Astrocyte of the hippocampus (primary cell): ENCODE measurements at places on chromosomes 7 and 10.

GRCh38 chr7:11170175-11170574 is 196.5 kb downstream of the PHF14 start:
- DNase-seq, result no peak

GRCh38 chr10:116254422-116255155 is 18.4 kb downstream of the GFRA1 start:
- DNase-seq, result peak; percentile 60

DNA sequence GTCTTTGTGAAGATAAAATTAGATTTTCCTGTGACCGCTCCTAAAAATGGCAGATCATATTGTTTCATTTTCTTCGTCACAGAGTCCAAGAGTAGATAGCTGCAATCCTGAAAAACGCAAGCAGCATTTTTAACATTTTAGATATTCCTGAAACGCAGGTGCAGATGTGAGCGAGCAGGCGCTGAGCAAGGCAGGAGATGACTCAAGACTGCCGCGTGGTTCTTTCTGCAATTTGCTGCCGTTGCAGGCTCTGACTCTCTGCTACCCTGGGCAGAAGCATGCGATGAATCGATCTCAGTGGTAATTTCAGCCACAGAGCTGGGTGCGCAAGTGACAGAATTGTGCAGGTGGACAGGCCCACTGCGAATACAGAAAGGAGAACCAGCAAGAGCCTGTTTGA is 331.9 kb downstream of the ACTR3B start:
- DNase-seq, result no peak

DNA sequence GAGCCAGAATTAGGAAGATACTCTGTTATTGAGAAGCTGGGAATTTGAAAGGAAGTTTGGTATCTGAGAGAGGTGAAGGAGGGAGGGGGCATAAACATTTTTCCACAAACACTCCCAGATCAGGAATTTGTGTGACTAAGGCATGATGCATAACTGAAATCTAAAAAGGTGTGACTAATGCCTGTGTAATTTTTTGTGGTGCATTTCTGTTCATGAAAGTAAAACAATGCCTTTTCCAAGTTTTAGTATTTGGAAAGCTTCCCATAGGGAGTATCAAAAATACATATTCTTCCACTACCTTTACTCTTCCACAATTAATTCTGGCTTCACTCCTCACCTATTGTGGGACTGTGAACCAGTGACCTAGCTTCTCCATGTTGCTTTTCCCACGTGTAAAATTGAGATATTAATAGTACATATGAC is 56.4 kb upstream of the CAV2 start:
- DNase-seq, result peak; percentile 90

- peak; percentile 78 for DNase-seq
Measured at GRCh38 chr10:7826971-7827370, 8.7 kb downstream of the TAF3 start.

DNA sequence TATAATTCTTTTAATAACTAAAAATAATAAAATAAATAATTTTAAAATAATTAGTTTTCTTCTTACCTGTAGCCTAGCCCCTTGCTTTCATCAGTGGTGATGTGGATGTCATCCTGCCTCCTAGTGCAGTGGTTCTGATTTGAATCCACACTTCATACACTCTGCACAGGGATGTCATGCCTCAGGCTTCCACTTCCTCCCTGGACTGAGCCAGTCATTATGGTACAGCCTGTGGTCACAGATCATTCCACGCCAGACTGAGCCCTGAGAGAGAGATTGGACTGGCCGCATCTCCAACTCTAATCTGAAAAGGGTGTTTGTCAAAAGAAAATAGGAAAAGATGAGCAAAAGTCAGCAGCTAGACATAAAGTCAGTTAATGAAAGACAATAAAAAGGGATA is 436.2 kb upstream of the IGFBP3 start:
- no peak for DNase-seq

DNA sequence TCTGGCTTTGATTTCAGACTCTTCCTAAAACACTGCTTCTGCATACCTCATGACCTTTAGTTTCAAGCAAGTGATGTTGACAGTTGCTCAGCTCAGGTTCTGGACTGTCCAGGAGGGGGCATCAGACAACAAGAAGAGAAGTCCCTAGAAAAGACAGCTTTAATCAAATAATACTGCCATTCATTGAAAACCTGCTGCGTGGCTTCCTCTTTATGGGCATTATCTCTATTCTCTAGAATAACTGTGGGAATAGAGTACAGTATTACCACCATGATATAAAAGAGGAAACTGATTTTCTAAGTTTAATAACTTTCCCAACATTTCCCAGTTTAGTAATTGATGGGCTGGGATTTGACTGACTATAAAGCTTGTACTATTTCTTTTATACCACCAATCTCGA is 170.4 kb downstream of the SNX13 start:
- DNase-seq, result peak; percentile 80

GRCh38 chr10:36281831-36282331 is 639.8 kb upstream of the FZD8 start:
- DNase-seq, result peak; percentile 18

GRCh38 chr7:106827626-106828025 is 37.5 kb upstream of the PIK3CG start:
- no peak for DNase-seq

DNA sequence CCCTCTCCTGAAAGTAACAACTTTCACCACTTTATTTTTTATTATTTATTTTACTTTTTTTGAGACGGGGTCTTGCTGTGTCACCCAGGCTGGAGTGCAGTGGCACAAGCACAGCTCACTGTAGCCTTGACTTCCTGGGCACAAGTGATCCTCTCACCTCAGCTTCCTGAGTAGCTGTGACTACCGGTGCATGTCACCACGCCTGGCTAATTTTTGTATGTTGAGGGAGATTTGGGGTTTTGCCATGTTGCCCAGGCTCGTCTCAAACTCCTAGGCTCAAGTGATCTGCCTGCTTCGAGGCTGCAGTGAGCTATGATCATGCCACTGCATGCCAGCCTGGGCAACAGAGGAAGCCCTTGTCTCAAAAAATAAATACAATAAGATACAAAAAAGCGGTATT is 14.9 kb upstream of the SLIT1 start:
- no peak for DNase-seq

GRCh38 chr10:45640049-45640448 is 32.5 kb downstream of the ZFAND4 start:
- no peak for DNase-seq

GRCh38 chr10:6124666-6125065 is 35.8 kb downstream of the RBM17 start:
- no peak for DNase-seq

DNA sequence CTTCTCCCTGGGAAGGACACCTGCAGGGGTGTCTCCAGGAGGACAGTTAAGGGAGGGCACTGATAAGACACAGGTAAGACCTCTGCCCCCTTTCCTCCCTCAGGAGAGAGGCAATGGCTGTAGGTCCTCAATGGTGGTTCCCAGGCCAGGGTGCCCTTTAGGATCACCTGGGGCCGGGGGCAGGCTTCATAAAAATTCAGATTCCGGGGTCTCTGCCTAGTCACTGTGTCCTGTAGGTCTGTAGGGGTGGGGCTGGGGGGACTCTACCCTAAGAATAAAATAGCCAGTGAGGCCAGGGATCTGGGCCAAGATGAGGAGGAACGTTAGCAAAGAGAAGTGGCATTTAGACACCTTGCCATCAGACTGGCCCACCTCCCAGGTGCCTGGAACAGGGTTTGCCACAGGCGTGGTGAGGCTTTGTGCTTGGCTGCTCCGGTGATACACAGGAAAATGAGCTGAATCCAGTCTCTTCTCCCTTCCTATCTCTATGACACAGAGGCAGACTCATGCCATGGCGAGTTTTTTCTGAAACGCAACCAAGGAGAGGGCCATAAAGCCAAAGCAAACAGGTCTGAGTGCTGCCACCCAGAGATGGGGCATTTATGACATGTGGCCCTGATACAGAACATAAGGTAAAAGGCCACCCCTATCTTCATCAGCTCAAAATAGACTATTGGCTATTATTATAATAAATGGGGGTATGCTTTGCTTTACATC is 52.6 kb downstream of the SH3PXD2A start:
- DNase-seq, result no peak

DNA sequence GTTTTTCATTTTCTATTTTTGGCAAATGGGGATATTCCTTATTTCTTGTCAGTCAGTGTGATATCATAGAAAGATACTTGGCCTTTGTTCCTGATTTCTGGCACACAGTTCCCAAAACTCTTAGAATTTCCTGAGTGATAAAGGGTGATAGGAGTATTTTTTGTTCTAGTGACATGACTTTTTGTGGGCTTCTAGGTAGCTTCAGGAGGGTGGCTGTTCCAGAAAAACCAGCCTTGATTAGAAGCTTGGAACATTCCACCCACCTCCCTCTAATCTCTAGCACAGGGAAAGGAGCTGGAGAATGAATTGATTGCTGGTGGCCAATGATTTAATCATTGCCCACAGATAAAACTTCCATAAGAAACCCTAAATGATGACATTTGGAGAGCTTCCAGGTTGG is 17.2 kb upstream of the BPGM start:
- no peak for DNase-seq

GRCh38 chr10:361203-362081 is 226.2 kb downstream of the ZMYND11 start:
- peak; percentile 60 for DNase-seq

GRCh38 chr7:27918503-27918902 is 178.5 kb downstream of the TAX1BP1 start:
- no peak for DNase-seq

- no peak for DNase-seq
Measured at GRCh38 chr7:79296553-79297320, 156.7 kb downstream of the MAGI2 start.

- DNase-seq, result no peak
Measured at GRCh38 chr7:67753891-67754290, 757.3 kb downstream of the TYW1 start.

GRCh38 chr10:7933262-7933661 is 115.0 kb downstream of the TAF3 start:
- DNase-seq, result no peak

DNA sequence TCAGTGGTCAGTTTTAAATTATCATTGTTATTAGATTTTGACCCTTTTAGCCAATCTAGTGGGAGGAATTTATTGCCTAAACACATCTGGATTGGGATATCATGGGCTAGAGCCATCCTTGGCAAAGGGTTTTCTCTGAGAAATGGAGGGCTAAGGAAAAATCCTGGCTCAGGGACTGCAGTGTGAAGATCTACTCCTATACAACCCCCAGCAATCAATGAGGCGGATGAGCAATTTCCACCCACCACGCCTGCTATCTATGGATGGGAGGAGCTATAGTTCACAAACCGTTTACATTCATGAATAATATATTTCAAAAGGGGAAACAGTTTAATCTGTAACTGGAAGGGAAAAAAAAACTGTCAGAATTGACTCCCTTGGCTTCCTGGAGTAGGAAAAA is 2.7 kb downstream of the CAV1 start:
- peak; percentile 22 for DNase-seq

- DNase-seq, result no peak
Measured at GRCh38 chr7:100886936-100887515, 2.5 kb downstream of the UFSP1 start.

GRCh38 chr10:89942217-89942616 is 240.8 kb downstream of the KIF20B start:
- peak; percentile 68 for DNase-seq

- no peak for DNase-seq
Measured at GRCh38 chr7:93948106-93948505, 26.6 kb downstream of the GNG11 start.

- DNase-seq, result no peak
Measured at GRCh38 chr7:138402749-138403148, 57.3 kb upstream of the TRIM24 start.

- DNase-seq, result no peak
Measured at GRCh38 chr10:95542330-95542729, 18.8 kb downstream of the SORBS1 start.

GRCh38 chr10:70832221-70832620 is 16.5 kb downstream of the SGPL1 start:
- no peak for DNase-seq

GRCh38 chr7:140300243-140301136 is 97.8 kb downstream of the SLC37A3 start:
- no peak for DNase-seq

DNA sequence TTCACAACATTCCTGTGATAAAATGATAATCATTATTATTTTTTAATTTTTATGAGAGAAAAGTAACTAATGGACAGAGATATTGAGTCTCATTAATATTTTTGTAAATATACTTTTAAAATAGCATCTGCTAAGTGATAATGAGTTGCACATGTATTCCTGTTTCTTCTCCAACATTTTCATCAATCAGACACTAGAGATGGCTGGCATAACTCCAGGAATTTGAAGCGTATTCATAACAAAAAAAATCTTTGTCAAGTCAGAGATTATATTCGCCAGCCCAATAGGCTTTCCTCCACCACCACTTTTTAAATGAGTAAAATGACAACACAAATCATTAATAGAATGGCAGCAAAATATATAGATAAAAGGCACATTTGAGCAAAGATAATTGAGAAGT is 524.0 kb upstream of the KCND2 start:
- no peak for DNase-seq

DNA sequence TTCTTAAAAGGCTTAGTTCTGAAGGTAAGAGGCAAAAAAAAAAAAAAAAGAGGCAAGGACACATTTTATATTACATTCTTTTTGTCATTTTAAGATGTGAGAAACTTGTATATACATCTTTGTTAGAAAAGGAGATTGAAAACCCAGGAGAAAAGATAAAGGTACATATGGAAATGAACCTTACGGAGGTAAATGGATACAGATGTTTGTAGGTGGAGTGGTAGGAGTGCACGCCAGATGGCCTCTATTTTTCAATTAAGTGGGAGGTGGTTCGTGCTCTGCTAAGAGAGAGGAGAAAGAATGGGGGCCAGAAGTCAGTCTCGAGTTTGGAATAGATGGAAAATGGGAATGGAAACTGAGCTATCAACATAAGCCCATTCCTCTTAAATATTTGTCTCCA is 622.5 kb upstream of the GHITM start:
- DNase-seq, result no peak

DNA sequence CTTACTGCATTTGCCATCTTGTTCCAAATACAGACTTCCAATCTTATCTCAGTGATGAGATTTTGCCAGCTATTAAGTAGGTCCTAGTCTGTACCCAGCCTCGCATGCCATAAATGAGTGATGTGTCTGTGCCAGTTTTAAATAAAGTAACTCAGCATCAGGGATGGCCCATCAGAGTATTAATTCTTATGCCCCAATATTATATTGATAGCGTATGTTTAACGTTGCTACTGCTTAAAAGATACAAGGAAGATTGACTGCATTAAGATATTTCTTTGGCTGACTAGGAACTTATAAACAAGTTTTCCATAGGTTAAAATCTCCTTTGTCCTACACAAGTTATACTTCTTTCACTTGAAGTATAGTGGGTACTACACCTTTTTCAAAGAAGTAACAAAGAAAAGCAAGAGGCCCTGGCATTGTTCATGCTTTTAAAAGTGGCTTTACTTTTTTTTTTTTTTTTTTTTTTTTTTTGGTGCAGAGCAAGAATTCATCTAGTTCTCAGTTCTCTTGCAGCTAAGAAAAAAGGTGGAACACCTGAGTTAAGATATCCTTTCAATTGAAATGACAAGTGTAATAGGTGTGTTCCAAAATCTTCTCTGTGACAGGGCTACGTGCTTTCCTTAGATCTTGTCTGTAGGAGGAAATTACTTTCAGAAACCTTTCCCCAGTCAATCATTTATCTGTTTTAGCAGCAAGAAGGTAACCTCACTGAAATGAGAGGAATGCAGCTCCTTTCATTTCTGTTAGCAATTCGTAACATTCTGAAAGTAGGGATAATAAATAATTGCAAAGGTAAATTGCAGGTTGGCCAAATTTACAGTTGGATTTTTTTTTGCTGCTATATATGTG is 245.0 kb downstream of the CELF2 start:
- no peak for DNase-seq
